ENCODE measurements at places on chromosomes 5 and 9. TPM values are rescaled to one million over a fixed set of nuclear protein-coding genes. Genes with fewer than 3 reads are reported as not detected.

- H3K4me1 ChIP-seq: peaks cover 37% of the 10 kb centered on the region
- no peak overlapping the region for H3K4me3 ChIP-seq
Measured at GRCh38 chr9:35732800-35733541, 505 bp downstream of the CREB3 start.

GRCh38 chr5:181171782-181172181, 24.4 kb downstream of the OR2V2 start:
- H3K4me1 ChIP-seq: peaks cover 39% of the 10 kb centered on the region
- DNase-seq: no peak
- peaks cover 2% of the 10 kb centered on the region for H3K36me3 ChIP-seq
- no peak overlapping the region for H3K27ac ChIP-seq

- peaks cover 33% of the 10 kb centered on the region for H3K27me3 ChIP-seq
- H3K27ac ChIP-seq: no peak overlapping the region
- H3K4me3 ChIP-seq: no peak overlapping the region
Measured at GRCh38 chr5:180736536-180736935, 3.3 kb downstream of the OR2Y1 start.

GRCh38 chr5:115170134-115170928, 623 bp upstream of the TRIM36 start:
- H3K4me1 ChIP-seq: peaks cover 14% of the 10 kb centered on the region
- DNase-seq: no peak
- peak overlapping the region; percentile 84 for H3K4me3 ChIP-seq
- H3K27me3 ChIP-seq: peaks cover 22% of the 10 kb centered on the region
- H3K27ac ChIP-seq: no peak overlapping the region
- H3K36me3 ChIP-seq: no peaks in the 10 kb centered on the region

Gene LHX2
- total RNA-seq: not detected

Gene PCDHA13
- 1.1 TPM for total RNA-seq
